ENCODE measurements at places on chromosomes 16 and 17.

GRCh38 chr16:55056585-55057401, 126.1 kb downstream of the IRX5 start:
- DNase-seq, result no peak

DNA sequence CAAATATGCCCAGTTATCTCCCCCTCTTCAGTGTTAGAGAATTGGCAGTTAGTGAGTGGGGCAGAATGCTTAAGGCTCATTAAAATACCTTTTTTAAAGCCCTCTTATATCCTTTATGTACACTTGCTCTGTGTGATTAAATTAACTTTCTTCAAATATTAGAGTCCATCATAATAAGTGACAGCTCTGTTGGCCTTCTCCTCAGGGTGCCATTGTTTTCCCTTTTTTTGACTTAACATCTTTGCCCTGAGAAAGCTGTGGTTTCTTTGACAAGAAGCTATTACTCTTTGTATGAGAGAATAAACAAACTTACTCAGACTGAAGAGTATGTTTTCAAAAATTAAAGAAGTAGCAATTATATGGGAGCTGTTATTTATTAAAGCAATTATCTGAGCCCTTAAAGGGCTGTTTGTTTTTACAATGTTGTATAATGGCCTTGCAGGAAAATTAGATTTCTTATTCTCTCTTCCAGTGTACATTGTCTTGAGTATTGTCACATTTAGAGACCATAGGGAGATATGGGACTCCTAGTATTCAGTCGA, 13.4 kb downstream of the RBBP6 start:
- no peak for DNase-seq

DNA sequence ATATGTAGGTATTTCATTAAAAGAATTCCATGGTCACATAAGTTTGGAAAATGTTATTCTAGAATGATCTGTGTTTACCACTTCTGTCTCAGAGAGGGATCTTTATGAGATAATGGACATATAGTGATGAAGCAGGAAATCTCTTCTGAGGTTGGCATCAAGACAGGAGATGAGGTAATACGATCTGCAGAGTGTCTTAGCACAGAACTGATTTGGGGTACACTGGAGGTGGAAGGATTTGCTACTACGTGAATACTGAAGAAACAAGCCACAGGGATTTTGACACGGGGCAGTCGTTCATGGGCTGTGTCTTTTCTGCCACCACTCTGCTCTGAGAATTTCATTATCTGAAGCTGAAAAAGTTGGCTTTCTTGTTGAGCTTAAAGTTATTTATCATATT, 5.5 kb downstream of the CBFB start:
- DNase-seq, result no peak

GRCh38 chr16:934178-934577, 36.6 kb downstream of the LMF1 start:
- DNase-seq, result no peak

- DNase-seq, result no peak
Observed at GRCh38 chr16:3716831-3717234, 491 bp downstream of the TRAP1 start.

DNA sequence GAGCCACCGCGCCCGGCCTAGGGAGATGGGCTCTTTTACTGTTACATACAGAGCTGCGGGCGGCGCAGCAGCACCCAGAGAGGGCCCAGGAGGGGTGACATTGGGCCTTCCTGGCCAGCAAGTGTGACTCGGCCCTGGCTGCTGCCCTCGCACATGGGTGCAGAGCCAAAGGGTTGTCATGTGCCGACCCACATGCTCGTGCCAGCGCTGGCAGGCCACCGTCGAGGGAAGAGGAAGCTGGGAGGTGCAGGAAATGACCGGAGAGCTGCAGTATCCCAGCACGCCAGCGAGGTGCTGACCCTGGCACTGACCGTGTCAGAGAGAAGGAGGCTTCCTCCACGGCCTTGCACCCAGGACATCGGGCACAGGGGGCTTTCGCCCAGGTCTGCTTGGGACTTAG, 8.0 kb downstream of the ENDOV start:
- DNase-seq, result no peak

DNA sequence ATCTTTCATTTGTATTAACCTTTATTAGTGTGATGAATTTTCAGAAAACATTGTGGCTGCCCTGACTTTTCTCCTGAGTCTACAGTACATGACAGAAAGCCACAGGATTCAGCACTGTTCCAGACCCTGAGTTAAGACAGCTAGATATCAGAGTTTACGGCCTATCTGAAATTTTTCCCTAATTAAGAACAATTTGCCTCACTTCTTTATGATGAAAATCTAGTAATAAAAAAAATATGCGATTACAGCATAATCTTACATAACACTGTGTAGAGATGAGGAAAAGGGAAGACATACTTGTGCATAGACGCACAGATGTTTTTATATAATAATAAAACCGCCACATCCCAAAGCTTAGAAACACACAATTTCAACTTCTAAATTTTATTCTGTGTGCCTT, 7.3 kb downstream of the SPOP start:
- DNase-seq, result no peak

DNA sequence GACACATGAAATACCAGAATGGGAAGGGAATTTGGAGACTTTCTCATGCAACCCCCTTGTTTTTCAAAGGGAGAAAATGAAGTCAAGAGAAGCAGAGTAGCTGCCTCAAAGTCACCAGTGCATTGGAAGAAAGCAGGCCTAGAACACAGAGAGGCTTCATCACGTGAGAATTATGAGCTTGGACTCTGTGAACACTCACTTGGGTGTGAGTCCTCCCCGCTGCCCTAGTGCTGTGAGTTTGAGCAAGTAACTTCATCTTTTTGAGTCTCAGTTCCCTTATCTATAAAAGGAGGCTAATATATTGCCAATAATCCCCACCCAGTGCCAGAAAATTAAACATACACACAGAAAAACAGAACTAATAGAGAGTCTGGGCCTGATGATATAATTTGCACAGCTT, 315.8 kb downstream of the XYLT1 start:
- no peak for DNase-seq

DNA sequence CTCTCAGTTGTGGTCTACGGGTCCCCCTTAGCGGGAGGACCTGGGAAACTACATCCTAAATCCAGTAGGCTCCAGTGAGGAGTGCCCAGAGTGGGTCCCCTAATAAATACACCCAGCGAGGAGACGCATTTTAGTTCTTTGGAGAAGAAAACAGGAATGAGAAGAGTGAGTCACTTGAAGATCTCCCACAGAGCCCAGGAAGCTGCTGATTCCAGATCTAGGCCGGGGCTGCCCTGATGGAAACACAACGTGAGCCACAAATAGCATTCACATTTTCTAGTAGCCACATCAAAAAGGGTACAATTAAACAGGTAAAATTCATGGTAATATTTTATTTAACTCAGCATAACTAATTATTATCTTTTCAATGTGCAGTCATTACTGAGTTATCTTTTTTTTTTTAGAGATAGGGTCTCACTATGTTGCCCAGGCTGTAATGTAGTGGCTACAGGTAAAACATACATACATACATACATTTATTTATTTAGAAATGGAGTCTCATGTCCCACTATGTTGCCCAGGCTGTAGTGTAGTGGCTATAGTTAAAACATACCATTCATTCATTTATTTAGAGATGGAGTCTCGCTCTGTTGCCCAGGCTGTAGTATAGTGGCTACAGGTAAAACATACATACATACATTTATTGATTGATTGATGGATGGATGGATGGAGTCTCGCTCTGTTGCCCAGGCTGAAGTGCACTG, 21.5 kb downstream of the FBXO31 start:
- no peak for DNase-seq

Data from AG04450 (cell line).